Lower leg skin (tissue), 4 donors: ENCODE measurements at places on chromosomes 4 and X. TPM values are rescaled to one million over a fixed set of nuclear protein-coding genes. Genes with fewer than 3 reads are reported as not detected.

The HTR2C gene
- total RNA-seq = not detected

The OPN1LW gene
- total RNA-seq = not detected

The GJB1 gene
- total RNA-seq = 2.2 TPM

The AMER1 gene
- total RNA-seq = 4.6 TPM

The HSD17B13 gene
- 1.5 TPM for total RNA-seq

The CLDN34 gene
- total RNA-seq = 1.0 TPM

The GAB3 gene
- 1.8 TPM for total RNA-seq

The CHM gene
- total RNA-seq = 9.7 TPM

The PLAC1 gene
- total RNA-seq = 0.23 TPM

DNA sequence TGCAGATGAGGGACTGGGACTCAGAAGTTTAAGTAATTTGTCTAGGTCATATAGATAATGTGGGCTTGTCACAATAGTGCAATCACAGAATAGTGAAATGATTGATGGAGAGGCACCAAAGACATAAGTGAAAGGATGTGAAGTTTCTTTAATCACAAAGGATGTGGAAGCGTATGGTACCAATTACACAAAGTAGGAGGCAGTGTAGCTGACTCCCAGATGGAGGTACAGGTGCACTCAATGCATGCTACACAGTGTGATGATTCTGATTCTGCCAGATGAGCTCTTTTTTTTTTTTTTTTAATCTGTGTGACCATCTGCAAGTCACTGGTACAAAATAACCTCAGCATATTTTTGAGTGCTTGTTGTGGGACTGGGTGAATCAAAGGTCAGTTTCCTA lies 411.3 kb downstream of the SPRY1 start:
- DNase-seq = no peak

- DNase-seq = no peak
These were observed 116.8 kb downstream of the SORCS2 start for GRCh38 chr4:7309181-7309580.

- no peak for DNase-seq
These were observed 24.6 kb downstream of the ZRSR2 start for GRCh38 chrX:15814771-15815365.

DNA sequence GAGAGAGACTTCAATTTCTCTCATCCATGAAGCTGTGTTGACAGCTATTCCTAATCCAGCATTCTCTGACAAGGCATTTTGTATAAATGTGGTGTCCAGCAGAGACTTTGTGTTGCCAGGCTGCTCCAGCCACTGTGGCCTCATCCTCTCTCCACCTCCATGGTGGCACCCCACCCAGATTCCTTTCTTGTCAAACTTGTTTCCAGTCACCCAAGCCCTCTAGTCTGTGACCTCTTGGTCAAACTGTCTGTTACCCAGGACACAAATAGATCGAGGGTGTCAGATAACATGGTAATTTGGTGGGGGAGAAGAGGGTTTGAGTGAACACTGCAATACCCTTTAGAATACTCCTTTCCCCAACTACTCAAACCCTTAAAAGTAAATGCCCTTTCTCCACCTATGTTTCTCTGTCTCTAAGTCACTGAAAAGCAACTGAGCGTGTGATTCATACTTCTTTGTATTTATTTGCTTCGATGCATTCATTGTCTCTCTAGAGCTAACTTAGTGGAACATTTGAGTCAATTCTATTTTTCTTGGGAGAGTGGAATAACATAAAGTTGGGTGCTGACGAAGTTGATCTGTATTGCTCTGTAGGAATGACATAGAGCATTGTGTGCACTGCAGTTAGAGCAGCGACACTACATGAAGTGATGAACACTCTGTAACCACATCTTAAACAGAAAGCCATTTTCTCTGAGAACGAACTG lies 13.7 kb downstream of the PITX2 start:
- no peak for DNase-seq

- no peak for DNase-seq
These were observed 21.8 kb downstream of the KIAA1210 start for GRCh38 chrX:119105826-119106225.

- no peak for DNase-seq
These were observed 98.8 kb downstream of the NPNT start for GRCh38 chr4:105994061-105994460.

DNA sequence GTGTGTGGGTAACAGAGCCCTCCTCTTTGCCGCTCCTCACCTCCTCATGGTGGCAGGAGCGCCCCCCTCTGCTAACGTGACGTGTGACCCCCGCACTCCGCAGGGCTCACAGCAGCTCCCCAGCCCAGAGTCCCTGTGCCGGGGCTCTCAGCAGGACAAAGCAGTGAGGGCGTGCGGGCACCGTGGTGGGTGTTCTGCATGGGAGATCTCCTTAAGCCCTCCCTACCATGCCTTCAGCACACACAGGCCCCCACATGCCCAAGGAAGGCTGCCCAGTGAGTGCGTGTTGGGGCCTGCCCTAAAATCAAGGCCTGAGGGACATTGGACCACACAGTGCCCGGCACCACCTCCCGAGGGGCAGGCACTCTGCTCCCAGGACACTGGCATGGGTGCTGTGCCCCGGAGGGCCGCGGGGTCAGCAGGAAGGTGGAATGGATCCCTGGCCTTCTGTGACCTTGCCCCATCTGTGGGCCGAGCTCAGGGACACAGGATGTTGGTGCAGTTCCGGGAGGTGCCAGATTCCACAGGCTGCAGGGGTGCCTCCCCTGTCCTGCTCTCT lies 10.1 kb downstream of the PSAPL1 start:
- peak; percentile 74 for DNase-seq

DNA sequence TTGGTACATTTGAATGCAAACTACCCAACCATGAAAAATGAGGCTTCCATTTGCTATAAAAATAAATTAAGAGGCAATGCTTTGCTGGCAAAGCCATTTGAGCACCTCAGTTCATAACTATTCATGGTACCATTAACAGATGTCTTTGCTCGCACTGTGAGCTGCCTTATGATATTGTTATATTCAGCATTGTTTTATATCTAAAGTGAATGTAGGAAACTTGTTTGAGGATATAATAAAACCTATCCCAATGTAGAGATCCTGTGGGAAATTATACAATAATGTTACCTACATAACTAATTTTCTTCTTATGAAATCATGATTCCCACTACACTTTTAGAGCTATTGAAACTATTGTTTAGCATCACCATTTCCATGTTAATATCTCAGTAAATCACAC lies 125.2 kb upstream of the TRAM1L1 start:
- no peak for DNase-seq

GRCh38 chr4:110830461-110830860 lies 207.6 kb upstream of the PITX2 start:
- no peak for DNase-seq

DNA sequence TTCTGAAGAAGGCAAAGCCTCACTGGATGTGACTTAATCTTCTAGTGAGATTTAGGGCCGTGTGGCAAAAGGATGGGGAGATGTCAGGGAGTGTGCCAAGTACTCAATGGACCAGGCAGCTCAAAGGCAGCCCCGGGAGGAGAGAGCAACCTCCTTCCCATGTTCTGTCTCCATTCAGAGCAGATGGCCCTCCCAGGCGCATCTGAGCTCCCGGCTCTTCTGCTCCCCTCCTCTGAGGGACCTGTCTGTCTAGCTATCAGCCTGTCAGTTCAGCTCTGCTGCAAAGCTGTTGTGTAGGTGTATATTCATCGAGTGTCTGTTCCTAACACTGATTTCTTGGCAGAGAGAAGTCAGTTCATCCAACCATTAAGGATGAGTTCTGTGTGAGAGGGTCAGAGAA lies 10.9 kb upstream of the PORCN start:
- DNase-seq = no peak

GRCh38 chr4:87281603-87282002 lies 41.1 kb downstream of the HSD17B13 start:
- DNase-seq = no peak

- DNase-seq = no peak
These were observed 61.6 kb downstream of the GASK1B start for GRCh38 chr4:158111241-158111640.

DNA sequence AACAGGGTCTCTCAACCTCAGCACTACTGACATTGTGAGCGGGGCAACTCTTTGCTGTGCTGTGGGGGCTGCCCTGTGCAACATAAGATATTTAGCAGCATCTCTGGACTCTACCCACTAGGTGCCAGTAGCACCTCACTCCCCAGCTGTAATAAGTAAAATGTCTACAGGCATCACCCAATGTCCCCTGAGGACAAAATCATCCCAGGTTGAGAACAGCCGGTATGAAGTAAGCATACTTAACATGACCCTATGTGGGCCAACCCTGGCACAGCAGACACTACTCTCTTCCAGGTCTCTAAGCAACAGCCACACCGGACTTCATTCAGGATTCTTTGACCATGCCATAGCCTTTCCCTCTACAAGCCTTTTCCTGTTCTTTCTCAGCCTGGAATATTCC lies 10.5 kb upstream of the MGST2 start:
- DNase-seq = no peak

- no peak for DNase-seq
These were observed 300.4 kb upstream of the BMP3 start for GRCh38 chr4:80730158-80730557.

- DNase-seq = no peak
These were observed 97.2 kb upstream of the PDE5A start for GRCh38 chr4:119725688-119726330.

GRCh38 chr4:145937971-145938611 lies 532 bp downstream of the ZNF827 start:
- peak; percentile 21 for DNase-seq

DNA sequence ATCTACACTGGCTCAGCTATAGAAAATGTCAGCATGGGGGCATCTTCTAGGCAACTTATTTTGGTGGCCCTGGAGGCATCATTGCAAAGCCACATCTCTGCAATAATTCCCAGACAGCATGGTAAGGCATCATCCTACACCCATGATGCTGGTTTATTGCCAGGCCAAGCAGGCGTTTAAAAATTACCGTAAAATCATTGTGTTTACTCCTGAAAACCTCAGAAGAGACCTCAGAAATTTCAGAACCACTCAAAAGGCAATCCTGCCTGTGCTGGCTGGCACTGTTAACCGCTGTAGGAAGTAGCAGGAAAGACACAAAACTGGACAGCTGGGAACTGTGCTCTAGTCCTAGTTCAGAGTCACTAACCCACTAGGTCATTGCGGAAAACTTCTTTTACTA lies 63.2 kb downstream of the MID1 start:
- DNase-seq = no peak

DNA sequence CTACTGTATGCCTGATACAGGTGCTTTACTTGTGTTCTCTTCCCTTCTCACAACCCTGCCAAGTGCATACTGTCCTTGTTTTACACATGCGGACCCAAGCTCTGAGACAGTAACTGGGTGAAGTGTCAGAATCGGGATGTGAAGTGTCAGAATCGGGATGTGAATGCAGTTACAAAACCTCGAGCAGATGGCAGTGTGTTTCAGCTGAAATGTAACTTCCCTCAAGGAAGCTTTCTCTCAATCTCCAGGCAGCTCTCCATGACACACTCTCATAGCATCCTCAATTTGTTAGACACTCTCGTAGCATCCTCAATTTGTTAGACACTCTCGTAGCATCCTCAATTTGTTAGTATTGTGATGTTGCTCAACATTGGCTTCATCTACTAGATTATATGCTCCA lies 1.1 kb upstream of the HPSE start:
- DNase-seq = no peak

- no peak for DNase-seq
These were observed 29.8 kb downstream of the RAI2 start for GRCh38 chrX:17831255-17831654.

DNA sequence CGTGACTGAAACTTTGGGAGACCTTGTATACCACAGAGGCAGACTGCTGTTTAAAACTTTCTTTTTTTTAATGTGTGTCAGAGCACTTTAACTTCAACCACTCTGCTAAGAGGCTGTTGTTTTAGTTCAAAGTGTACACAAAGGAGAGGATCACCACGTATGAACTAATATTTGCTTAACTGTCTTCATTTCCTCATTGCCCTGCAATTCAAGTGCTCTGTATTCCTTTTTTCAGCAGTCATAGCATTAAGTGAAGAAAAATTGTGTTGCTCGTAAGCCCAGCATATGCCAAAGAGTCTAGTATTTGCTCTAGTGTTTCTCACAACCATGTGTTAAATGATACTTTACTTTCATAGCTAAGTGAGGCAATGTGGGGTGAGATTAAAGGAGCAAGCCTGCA lies 63.0 kb upstream of the HHIP start:
- DNase-seq = no peak

DNA sequence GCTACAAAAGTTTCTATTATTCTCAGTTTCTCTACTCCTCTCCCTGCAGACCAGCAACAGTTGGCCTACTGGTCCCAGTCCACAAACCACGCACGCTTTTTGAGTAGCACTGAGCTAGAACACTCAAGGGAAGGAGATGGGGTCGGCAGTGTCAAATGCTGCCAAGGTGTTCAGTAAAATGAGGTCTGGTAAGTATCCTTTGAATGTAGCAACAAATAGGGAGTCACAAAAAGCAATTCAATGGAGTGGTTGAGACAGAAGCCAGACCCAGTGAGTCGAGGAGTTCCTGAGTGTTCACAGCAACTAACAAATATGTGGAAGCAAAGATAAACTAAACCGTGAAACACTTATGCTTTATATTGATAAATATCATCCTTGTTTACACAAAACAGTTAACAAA lies 355.7 kb downstream of the MID1IP1 start:
- peak; percentile 29 for DNase-seq

- no peak for DNase-seq
These were observed 100.1 kb downstream of the EIF4E start for GRCh38 chr4:98828801-98829200.

DNA sequence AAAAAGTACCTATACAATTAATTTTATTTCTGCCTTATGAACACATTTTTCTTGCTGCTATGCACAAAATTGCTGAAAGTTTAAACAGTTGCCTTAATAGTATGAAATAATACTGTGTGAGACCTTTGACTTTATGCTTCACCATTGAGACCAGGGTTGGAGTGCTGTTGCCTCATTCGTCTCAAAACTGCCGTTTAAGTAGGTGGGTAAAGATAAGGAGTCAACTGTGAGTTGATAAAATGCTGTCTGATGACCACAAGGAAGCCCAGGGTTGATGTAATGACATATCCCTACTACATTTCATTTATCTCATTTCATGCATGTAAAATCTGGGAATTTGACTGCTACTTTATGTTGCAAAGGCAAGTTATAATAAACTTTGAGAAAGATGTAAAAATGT lies 23.4 kb downstream of the STK26 start:
- no peak for DNase-seq

GRCh38 chr4:3801931-3802550 lies 35.9 kb downstream of the ADRA2C start:
- no peak for DNase-seq

GRCh38 chr4:94803181-94803580 lies 45.4 kb downstream of the BMPR1B start:
- no peak for DNase-seq

GRCh38 chr4:2252530-2253091 lies 9.3 kb downstream of the MXD4 start:
- DNase-seq = no peak

DNA sequence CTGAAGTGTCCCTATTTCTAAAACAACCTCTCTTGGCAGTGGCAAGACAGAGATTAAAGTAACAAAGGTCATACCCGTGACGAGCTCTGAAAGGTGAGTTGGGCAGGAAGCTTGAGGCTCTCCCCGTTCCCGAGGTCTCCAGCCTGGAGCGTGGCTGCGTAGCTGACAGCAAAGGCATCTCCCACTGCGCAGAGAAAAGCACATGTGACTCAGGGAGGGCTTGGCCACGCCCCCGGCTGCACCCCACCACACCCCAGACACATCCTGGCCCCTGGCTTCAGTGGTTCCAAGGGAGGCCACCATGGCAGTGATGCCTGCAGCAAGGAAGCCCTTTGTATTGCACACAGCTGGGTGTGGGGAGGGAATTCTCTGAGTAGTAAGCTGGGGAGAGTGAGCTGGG lies 23.1 kb downstream of the EVC2 start:
- DNase-seq = no peak

GRCh38 chrX:40037367-40037766 lies 60.4 kb downstream of the BCOR start:
- no peak for DNase-seq
